ENCODE measurements at places on chromosomes 3 and 15. TPM values are rescaled to one million over a fixed set of nuclear protein-coding genes. Genes with fewer than 3 reads are reported as not detected.

CTDSPL2 gene
- 118 TPM for total RNA-seq

THSD4 gene
- total RNA-seq, result 3.9 TPM

CHAC1 gene
- 39.7 TPM for total RNA-seq

MORC1 gene
- total RNA-seq, result not detected

RIOX2 gene
- 12.8 TPM for total RNA-seq

EHHADH gene
- 1.0 TPM for total RNA-seq

IQCF6 gene
- total RNA-seq, result not detected

TXNRD3 gene
- total RNA-seq, result 10.6 TPM
